Activated T-helper 2 cell treated with anti-CD3 and anti-CD28 coated beads, Interferon-gamma antibody, Interleukin-2, Interleukin-4, amounts not matched to agents 10 μg/mL and 5 μg/mL and 100 μg/mL, durations not matched to agents 14 hours and 24 hours and 36 hours (primary cell): ENCODE measurements at places on chromosomes 5 and 9. TPM values are rescaled to one million over a fixed set of nuclear protein-coding genes. Genes with fewer than 3 reads are reported as not detected.

The RNF208 gene
- 9.5 and 10.1 TPM in 2 replicates for total RNA-seq

The SHROOM1 gene
- 7.7 and 9.3 TPM in 2 replicates for total RNA-seq

The SPINK14 gene
- not detected in 2 replicates for total RNA-seq

The PCDHGA3 gene
- 0.11 and 0.16 TPM in 2 replicates for total RNA-seq

The CCDC183 gene
- 0.11 TPM in 1 of 2 replicates, not detected in the other for total RNA-seq

The FSTL4 gene
- total RNA-seq = 2.1 and 2.5 TPM in 2 replicates
